D341Med (cell line): ENCODE measurements at places on chromosomes 6 and 20.

GRCh38 chr6:129744201-129744879 lies 34.4 kb upstream of the ARHGAP18 start:
- DNase-seq: no peak

DNA sequence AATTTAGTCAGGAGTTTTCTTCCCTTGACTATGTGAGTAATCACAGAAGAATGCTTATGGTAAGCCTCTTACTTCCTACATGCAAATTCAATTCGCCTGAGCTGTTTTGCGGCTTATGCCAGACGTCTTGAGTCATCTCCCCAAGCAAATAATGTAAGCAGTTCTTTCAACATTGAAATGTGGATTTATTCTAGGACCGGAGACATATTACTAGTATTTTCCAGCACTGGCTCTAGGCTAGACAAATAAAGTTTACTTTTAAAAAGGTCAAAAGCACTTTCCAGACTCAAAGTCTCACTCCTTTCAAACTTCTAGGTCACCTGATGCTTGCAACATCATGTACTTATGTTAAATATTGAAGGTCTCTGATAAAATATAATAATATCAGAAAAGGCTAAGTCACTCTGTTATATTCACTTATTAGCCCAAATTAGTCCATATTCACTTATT lies 38.1 kb upstream of the NOX3 start:
- DNase-seq: no peak

DNA sequence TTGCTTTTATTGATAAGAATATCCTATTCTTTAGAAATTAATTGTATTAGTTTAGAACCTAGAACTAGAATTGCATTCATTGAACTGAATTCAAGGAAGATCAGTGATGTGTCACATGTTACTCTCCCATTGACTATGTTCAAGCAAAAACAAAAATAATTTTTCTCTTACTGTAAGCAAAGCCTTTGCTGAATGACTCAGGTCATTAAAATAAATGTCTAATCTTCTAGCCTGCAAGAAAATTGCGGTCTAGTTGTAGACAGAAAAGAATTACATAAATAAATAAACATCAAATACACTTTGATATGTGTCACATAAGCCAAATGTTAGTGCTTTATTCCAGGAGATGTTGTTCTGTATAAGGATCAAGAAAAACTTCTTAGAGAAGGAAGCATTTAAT lies 387.9 kb downstream of the ADGRB3 start:
- no peak for DNase-seq

GRCh38 chr20:62766716-62767115 lies 29.6 kb upstream of the MRGBP start:
- no peak for DNase-seq

- DNase-seq: no peak
Measured at GRCh38 chr20:48451401-48451800, 376.4 kb downstream of the PREX1 start.

DNA sequence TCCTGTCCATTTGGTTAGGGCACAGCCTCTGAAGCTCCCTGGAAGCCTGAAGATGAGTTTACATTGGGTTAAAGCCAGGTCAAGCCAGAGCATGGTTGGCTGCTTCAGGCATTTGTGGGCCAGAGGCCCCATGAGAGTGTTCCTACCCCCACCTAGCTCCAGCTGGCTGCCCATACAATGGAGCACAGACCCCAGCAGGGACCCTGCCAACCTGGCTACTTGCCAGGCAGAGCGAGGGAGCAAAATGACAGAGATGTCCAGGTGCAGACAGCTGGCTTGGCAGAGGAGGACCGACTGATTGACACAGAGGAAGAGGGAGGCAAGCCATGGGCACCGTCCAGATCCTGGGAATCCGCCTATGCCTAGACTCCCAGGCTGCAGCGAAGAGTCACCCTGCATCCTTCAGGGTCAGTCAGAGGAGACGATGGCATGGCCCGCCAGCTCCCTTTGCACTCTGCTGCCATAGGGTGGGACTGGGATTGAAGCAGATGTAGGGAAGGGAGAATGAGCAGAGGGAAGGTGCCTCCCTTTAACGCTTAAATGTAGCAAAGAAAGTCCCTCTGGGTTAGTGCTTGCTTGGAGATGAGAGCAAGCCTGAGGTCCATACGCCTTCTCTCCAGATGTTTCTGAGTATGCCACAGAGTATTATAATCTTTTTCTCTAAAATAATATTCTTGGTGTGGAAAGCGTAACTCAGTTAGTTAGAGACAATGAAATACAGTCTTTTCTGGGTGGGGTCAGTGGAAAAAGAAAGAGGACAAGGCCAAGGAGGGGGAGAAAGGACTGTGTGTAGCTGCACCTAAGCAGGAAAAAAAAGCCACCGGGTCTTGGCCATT lies 77.6 kb upstream of the FYN start:
- no peak for DNase-seq

GRCh38 chr6:153831350-153832078 lies 207.5 kb upstream of the OPRM1 start:
- no peak for DNase-seq

- no peak for DNase-seq
Measured at GRCh38 chr6:168450917-168451316, 9.9 kb downstream of the SMOC2 start.

GRCh38 chr6:65816991-65817390 lies 110.0 kb upstream of the EYS start:
- no peak for DNase-seq

GRCh38 chr6:100173211-100173610 lies 179.2 kb upstream of the MCHR2 start:
- no peak for DNase-seq

GRCh38 chr6:82129797-82130196 lies 117.7 kb downstream of the IBTK start:
- DNase-seq: no peak

DNA sequence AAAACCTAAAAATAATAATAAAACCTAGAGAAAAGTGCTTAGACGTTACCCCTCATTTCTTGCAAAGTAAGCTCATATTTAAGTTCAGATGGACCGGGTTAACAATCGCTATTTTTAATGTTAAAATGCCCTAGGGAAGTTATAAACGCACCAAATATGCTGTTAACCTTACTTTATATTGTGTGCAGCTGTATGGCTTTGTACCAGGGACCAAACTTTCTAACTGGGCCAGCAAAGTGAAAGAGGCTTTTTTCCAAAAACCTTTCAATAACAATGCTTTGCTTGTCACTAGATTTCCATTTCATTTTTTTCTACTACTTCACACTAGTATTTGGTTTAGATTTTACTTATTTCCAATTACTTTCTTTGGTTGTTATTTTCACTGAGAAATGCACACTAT lies 248.5 kb downstream of the FOXC1 start:
- DNase-seq: no peak

- no peak for DNase-seq
Measured at GRCh38 chr6:142867355-142867801, 77.6 kb downstream of the HIVEP2 start.

GRCh38 chr6:41271901-41272395 lies 14.5 kb downstream of the TREM1 start:
- no peak for DNase-seq

DNA sequence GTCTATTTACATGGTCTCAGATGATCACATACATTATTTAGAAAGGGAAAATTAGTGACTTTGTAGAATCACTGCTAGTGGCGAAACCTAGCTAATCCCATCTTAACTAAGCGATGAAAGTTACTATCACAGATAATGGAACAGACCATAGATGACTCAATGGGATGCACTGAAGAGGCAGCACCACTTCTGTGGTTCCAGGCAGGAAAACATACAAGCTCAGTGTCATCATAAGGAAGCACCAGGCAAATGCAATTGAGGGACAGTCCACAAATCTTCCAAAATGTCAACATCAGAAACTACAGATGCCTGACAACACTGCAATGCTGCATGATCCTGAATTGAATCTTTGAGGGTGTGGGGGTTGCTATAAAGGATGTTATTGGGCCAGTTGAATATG lies 15.9 kb upstream of the SNAI1 start:
- DNase-seq: no peak

- no peak for DNase-seq
Measured at GRCh38 chr6:14674867-14675648, 557.5 kb downstream of the CD83 start.

GRCh38 chr6:139903411-139904157 lies 529.1 kb upstream of the CITED2 start:
- no peak for DNase-seq

GRCh38 chr6:159819932-159820640 lies 20.0 kb downstream of the PNLDC1 start:
- DNase-seq: no peak

GRCh38 chr6:52529311-52529710 lies 47.5 kb downstream of the TRAM2 start:
- no peak for DNase-seq

DNA sequence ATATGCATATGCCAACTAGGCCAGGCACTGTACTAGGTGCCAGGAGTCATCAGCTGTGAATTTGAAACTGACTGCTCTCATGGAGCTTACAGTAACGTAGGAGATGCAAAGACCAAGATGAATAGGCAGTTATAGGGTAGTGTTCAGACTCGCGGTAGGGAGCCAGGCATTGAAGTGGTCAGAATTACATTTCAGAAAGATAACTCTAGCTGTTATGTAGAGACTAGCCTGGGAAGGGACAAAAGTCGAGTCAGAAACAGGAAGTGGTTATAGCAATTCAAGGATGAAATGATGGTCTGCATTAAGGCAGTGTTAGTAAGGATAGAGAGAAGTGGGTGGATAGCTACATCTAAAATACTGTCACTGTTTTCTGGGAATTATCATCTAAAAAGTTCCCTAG lies 56.6 kb downstream of the PCMT1 start:
- DNase-seq: no peak

- no peak for DNase-seq
Measured at GRCh38 chr20:40470445-40471260, 218.4 kb downstream of the MAFB start.

DNA sequence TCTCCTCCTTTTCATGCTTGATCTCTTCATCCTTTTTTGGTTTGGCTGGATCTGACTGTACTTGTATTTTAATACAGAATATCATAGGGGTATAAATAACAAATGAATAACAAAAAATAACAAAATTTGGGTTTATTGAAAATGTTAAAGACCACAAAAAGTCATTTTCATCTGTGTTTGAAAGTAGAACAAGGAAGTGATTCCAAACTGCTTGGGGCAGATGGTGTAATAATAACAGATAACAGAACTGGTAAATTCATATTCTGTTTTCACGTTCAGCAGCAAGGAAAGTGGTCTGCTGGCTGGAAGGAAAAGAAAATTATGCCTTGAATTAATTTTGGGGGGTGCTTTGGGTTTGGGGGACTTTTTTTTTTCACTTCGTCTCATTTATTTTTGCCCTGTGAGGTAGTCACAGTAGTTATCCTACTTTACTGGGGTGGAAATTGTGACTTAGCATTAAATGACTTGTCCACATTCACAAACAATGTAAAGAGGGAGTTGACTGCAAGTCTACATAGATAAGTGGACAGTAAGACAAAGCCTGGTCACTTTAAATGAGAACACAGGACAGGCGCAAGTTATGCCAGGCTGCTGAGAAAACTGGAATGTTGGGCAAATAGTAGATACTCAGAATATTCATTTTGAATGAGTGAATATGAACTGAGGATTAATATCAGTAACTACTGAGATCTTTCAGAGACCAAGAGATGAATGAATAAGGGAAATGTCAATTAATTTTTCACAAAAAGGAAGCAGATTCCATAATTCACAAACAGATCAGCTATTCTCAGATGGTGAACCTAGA lies 193.9 kb upstream of the CITED2 start:
- no peak for DNase-seq

- DNase-seq: no peak
Measured at GRCh38 chr6:47440719-47441118, 36.9 kb upstream of the CD2AP start.

DNA sequence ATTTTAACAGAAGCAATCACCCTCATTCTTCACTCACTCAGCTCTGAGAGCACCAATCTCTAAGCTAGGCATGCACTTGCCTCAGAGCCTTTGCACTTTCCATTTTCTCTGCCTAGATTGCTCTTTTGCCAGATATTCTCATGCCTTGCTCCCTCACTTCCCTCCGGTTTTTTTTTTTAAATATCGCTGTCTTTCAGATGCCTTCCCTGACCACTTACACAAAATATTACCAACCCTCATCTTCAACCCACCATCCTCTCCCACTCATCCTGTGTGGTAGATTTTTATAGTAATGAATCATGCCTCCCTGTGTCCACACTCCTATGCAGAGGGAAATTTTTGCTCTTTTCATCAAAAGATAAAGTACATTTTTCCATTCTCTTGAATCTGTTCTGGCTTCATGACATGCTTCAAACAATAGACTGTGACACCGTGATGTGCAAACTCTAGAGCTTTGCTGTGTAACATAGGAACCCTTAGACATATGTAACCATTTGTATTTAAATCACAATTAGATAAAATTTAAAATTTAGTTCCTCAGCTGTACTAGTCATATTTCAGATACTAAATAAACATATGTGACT lies 437.1 kb downstream of the UTRN start:
- DNase-seq: no peak

DNA sequence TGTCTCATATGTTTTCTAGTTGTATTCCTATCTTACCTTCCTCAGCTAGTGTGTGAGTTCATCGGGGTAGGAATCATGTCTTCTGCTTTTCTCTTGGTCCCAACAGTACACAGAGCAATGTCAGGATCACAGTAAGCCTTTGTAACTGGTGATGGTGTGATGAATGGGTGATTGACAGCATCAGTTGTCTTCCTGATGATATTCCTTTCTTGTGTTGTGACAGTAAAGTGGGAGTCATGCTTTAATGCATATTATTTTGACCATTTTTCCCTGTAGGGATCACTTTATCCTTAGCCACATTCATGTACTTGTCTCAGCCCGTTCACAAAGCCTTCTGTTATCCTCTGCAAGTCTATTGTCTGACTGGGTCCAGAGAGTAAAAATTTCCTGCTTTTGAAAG lies 501.7 kb downstream of the UTRN start:
- DNase-seq: no peak

- peak; percentile 56 for DNase-seq
Measured at GRCh38 chr20:33554914-33555420, 65.1 kb downstream of the CBFA2T2 start.

DNA sequence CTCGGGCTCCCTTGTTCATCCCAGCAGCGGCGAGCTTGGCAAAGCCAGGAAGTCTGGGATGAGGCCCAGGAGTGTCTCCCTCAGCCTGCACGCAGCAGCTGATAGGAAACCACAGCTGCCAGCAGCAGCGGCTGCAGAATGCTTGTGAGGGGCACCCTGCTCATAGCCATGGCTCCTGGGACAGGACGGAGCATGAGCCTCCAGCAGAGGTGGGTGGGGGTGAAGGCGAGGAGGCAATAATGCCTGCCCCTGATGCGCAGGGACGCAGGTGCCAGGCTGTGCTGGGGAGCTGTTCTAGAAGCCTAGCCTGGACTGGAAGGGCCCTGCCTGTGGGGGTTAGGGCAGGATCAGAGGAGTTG lies 157.9 kb downstream of the CD83 start:
- DNase-seq: no peak

- no peak for DNase-seq
Measured at GRCh38 chr6:154621686-154622085, 111.2 kb upstream of the CNKSR3 start.

GRCh38 chr6:92404281-92404680 lies 1015.1 kb downstream of the EPHA7 start:
- no peak for DNase-seq
